Fibroblast of skin of abdomen (primary cell): ENCODE measurements at places on chromosomes 12 and 14.

- DNase-seq, result no peak
Measured at GRCh38 chr12:66143868-66144267, 13.3 kb upstream of the LLPH start.

DNA sequence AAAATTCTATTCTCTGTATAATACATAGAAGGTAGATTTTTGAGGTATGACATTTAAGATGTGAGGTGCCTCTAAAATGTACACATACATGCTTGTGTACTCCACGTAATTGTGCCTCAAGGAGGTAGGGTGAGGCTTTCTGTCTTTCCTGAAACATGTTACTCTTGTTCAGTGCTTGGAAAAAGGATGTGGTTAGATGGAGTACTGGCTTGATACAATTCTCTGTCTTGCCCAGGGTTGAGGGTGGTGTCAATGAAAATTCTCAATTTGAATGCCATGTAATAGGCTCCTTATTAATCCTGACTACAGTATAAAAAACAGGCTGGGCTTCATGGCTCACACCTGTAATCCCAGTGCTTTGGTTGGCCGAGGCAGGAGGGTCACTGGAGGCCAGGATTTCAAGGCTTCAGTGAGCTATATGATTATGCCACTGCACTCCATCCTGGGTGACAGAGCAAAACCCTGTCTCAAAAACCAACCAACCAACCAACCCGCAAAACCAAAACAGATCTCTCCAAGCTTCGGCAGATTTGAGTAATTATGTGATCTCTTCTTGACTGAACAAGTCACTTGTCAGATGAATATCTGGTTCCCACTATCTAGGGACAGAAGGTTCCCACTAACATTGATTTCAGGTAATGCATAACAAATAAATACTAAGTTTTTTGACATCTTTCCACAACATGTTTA, 41.6 kb downstream of the RCOR1 start:
- DNase-seq, result no peak

- peak; percentile 54 for DNase-seq
Measured at GRCh38 chr12:45130881-45131281, 80.0 kb upstream of the DBX2 start.

GRCh38 chr12:126506426-126507182, 1441.4 kb downstream of the AACS start:
- peak; percentile 26 for DNase-seq

GRCh38 chr12:6852651-6853354, 853 bp downstream of the USP5 start:
- DNase-seq, result peak; percentile 51

GRCh38 chr12:84150201-84150600, 762.4 kb downstream of the SLC6A15 start:
- DNase-seq, result no peak

DNA sequence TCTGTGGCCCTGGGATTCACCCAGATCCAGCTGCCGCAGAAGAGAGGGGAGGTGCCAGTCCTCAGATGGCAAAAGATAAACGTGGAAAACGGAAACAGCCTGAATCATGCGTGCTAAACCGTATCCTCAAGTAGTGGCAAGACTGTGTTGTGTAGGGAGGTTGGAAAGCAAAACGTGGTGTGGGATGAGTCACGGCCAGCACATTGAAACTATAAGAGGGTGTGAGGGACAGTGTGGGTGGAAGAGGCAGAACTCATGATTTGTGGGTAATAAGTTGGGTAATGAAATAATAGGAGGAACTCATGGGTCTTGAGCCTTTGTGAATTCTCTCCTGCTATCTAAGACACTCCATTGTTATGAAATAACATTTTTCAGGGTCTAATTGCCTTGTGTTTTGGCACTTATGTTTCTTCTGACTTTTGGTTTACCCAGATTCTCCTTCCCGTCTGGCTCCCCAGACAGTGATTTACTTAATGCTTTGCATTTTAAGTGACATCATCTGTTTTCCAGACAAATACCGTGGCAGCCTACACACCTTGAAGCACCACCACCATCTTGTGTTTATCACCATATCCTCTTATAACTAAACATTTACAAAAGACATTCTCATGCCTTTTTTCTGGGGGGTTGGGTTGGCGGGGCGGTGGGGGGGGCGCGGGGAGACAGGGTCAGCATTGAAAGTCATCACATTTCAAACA, 62.3 kb upstream of the PTCSC3 start:
- DNase-seq, result peak; percentile 14

- no peak for DNase-seq
Measured at GRCh38 chr14:104080376-104081260, 4.9 kb upstream of the ASPG start.
